ENCODE measurements at places on chromosomes 1 and 21.
A peak's percentile ranks its signal among the peaks of the same experiment; 100 is the strongest.

GRCh38 chr1:225460737-225461532, 33.1 kb upstream of the LBR start:
- peak; percentile 80 for DNase-seq

GRCh38 chr1:162353078-162353477, 23.6 kb downstream of the SPATA46 start:
- no peak for DNase-seq

DNA sequence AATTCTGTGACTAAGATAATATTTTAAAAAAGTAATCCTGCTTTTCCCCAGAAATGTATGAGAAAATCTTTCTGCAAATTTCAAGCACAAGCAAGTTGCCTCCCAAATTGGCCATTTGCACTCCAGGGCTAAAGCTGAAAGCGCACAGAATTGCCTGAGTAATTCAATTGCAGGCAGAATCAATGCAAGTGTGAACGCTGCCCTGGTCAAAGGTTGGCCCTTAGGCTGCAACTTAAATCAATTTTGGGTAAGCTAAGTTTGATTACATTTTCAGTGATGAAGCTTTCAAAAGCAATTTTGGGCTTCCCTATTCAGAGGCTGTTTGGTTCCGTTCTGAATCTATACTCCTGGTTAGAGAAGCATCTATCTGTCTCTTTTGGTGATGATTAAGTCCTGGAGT, 501.8 kb upstream of the ZRANB2 start:
- no peak for DNase-seq

GRCh38 chr1:10143961-10144485, 66.3 kb upstream of the KIF1B start:
- no peak for DNase-seq

DNA sequence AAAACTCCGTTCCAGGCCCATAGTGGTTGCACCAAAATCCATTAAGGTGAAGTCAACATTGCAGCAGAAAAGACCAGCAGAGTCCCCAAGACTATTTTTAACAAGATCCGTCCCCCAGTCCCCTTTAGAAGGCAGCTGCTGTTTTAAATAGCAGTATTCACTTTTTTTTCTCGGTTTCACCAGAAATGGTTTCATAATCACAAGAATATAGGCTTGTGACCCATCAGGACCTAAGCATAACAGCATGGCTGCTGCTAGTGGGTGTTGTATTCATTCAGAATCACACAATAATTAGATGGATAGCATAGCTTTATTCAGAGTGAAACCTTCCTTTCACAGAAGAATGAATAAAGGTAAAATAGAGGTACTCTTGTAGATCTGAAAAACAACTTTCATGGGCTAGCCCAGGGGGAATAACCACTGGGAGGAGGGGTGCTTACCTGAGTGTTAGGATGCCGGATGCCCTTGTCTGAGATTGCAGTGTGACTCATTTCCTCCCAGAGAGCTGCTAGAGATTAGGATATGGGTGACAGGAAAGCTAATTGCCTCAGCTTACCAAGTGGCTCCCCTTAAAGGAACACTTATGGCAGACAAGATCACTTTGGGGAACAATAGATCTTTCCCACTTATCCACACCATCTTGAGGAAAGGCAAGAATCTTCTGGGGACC, 35.0 kb downstream of the ACKR1 start:
- no peak for DNase-seq

GRCh38 chr1:36776948-36777831, 257.1 kb downstream of the GRIK3 start:
- DNase-seq, result no peak

DNA sequence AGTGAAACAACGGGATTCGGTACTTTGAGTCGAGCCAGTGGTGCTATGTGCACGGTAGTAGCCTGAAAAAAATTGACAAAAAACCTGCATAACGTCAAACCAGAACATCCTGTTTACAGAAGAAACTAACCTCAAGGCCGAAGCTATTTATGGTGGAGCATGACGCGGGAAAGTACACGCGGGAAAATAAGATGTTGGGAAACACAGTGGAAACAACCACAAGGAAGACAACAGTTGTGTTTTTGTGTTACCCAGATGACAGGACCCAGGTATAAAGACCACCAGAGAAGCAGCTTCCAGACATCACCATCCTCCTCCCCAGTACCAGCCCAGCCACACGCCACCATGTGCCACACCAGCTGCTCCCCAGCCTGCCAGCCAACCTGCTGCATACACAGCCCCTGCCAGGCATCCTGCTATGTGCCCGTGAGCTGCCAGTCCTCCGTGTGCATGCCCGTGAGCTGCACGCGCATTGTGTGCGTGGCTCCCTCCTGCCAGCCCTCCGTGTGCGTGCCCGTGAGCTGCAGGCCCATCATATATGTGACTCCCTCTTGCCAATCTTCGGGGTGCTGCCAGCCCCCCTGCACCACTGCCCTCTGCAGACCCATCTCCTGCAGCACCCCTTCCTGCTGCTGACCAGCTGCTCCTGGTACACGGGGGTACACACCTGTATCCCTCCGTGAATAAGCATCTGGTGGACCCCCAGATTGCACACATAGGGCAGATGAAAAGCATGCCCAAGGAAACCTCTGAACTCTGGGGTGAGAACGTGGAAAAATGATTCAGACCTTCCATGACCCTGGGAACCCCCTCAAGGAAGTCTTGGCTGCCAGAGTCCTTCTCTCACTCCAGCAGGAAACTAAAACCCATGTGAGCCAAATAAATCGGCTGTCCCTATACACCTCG, at the start of gene KRTAP12-3:
Gene KRTAP12-3, plus strand, starts transcription at position 298 of the 906 bp plus-strand sequence. Its CDS starts 48 bp downstream, at position 346.
- DNase-seq, result peak; percentile 66

DNA sequence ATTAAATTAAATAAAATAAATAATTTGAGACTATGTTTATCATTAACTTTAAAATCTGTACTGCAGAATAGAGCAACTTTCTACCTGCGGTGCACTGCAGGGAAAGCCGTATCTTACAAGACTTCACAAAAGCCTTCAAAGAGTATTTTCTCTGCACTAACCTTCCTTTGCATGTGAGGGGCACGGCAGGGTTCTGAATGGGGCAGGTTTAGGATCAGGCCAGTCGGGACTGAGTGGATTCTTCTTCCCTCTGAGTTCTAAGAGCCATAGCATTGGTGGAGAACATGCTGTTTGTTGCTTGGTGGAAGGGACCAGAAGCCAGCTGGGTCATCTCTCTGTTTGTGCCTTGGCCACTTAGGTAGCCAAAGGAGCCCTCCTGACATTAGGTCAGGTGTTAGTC, 55.2 kb upstream of the LGALS8 start:
- DNase-seq, result no peak

DNA sequence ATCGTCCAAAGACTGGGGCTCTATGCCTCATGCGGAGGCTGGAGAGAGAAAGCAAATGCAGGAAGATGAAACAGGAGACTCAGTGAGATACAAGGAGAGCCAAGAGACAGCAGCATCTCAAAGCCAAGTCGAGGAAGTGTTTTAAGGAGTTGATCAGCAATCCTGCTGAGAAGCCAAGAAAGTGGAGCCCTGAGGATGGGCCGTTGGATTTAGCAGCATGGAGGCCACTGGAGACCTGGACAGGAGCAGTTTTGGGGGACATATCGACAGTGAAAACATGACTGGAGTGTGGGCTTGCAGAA, 107.4 kb upstream of the ZBTB40 start:
- no peak for DNase-seq

- DNase-seq, result peak; percentile 7
Measured at GRCh38 chr1:115771094-115771846, 2.8 kb upstream of the CASQ2 start.

- no peak for DNase-seq
Measured at GRCh38 chr1:107748531-107748930, 216.4 kb downstream of the VAV3 start.

GRCh38 chr21:33372582-33372981, 30.6 kb upstream of the IFNGR2 start:
- DNase-seq, result no peak

DNA sequence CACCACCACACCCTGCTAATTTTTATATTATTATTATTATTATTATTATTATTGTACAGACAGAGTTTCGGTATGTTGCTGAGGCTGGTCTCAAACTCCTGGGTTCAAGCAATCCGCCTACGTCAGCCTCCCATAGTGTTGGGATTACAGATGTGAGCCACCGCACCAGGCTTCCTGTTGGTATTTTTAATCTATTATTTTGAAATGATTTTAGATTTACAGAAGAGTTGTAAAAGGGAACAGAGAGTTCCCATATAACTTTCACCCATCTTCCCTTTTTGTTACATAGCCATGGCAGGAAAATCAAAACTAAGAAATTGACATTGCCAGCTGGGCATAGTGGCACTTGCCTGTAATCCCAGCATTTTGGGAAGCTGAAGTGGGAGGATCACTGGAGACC, 42.9 kb upstream of the CITED4 start:
- no peak for DNase-seq

DNA sequence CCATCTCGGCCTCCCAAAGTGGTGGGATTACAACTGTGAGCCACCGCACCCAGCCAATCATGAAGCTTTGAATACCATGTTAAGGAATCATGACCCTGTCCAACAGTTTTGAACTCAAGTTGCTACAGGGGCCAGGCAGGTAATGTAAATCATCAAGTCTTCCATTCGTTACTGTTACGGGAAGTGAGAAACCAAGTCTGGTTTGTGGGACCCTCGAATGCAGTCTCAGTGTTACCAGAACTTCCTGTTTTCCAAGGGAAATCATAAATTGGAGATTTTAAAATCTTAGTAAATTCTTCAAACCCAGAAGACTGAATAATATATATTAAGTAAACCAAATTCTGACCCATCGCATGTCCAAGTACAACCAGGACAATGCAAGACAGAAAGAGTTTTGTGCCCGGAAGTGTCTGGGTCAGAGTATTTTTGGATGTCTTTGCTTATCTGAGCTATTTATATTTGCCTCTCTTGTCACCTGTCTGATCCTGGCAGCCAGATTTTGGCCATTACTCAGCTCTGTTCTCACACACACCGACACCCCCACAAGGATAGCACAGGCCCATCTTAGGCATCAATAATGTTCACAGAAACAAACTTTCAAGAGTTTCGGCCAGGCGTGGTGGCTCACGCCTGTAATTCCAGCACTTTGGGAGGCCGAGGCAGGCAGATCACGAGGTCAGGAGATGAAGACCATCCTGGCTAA, 8.8 kb downstream of the ATP5IF1 start:
- no peak for DNase-seq

DNA sequence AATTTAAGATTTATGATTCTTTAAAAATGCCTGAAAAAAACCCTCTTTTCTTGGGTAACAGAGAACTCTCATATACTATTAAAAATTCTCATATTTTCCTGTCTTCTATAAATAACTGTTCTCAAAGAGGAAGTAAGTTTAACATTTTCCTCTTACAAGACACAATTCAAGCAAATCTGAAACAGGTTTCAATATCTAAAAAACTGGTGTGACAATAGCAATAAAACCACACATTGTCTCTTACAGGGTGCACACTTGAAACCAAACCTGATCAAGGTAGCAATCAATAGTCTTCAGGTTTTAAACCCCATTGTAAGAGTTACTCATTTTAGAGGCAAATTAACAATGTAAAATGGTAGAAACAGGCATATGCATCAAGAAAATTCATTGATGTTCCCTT, 28.0 kb downstream of the FUBP1 start:
- no peak for DNase-seq

- DNase-seq, result no peak
Measured at GRCh38 chr1:22117238-22117637, 25.7 kb downstream of the WNT4 start.

GRCh38 chr1:178542554-178543289, 29.8 kb downstream of the TEX35 start:
- peak; percentile 99 for DNase-seq

GRCh38 chr21:16084776-16085364, 355.1 kb downstream of the USP25 start:
- DNase-seq, result no peak

GRCh38 chr1:7680207-7680954, 90.7 kb upstream of the VAMP3 start:
- DNase-seq, result peak; percentile 57

DNA sequence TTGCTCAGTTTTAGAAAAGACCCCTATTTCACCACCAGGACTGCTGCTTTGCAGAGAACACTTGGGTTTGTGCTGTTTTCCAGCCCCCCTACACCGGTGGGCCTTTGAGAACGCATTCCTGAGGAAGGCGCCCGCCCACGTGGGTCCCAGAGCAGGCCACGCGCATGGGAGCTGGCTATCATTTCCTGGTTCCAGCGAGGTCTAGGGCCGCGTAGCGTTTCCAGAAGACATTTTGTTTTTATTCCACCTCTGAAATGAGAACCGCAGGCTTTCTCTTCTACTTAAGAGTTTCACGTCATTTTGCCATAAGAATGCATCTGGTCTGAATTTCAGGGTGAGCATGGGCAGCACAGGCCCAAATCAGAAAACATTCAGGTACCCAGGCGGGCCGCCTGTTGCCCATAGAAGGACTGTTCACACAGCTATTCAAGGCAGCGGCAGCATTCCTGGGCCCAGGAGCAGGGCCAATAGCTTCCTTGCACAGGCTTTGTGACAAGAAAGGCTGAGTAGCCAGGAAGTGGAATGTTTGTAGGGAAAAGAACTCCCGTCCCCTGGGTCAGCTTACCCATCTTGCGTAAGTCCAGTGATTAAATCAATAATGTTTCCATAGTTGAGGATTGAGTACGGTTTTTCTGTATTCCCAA, 1.4 kb upstream of the KLHL21 start:
- DNase-seq, result no peak

- DNase-seq, result no peak
Measured at GRCh38 chr1:16442941-16443340, 2.4 kb downstream of the NECAP2 start.

DNA sequence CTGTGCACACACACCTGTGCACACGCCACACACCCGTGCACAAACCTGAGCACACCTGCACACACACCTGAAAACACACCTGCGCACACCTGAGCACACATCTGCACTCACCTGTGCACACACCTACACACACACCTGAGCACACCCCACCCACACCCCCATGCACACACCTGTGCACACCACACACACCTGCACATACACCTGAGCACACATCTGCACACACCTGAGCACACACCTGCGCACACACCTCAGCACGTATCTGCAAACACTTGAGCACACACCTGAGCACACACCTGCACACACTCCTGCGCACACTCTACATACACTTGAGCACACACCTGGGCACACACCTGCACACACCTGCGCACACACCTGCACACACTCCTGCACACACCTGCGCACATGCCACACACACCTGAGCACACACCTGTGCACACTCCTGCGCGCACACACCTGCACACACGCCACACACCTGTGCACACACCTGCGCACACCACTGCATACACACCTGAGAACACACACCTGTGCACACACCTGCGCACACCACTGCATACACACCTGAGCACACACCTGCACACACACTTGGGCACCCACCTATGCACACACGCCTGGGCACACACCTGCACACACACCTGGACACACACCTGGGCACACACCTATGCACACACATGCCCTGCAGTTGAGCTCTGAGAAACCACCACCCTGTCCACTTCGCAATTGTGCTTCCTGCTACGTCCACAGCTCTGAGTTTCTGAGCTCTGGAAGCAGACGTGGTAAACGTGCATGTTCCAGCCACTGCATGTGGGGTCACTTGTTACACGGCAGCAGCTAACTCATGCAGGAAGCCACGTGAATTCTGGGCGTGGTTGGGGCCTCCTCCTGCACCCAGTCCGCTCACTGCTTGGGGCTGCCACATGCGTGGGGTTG, 8.0 kb upstream of the C1orf159 start:
- no peak for DNase-seq

GRCh38 chr1:16164213-16165072, 8.6 kb upstream of the EPHA2 start:
- no peak for DNase-seq

All from stimulated activated effector memory CD8-positive, alpha-beta T cell treated with anti-CD3 and anti-CD28 coated beads, Interleukin-12 subunit alpha, Interleukin-12 subunit beta, amount 100 ng/mL, for 72 hours (primary cell).